Activated T-cell treated with anti-CD3 and anti-CD28 coated beads, Interleukin-2, amount 50 U/mL, for 24 hours (primary cell): ENCODE measurements at places on chromosomes 16 and 17.

DNA sequence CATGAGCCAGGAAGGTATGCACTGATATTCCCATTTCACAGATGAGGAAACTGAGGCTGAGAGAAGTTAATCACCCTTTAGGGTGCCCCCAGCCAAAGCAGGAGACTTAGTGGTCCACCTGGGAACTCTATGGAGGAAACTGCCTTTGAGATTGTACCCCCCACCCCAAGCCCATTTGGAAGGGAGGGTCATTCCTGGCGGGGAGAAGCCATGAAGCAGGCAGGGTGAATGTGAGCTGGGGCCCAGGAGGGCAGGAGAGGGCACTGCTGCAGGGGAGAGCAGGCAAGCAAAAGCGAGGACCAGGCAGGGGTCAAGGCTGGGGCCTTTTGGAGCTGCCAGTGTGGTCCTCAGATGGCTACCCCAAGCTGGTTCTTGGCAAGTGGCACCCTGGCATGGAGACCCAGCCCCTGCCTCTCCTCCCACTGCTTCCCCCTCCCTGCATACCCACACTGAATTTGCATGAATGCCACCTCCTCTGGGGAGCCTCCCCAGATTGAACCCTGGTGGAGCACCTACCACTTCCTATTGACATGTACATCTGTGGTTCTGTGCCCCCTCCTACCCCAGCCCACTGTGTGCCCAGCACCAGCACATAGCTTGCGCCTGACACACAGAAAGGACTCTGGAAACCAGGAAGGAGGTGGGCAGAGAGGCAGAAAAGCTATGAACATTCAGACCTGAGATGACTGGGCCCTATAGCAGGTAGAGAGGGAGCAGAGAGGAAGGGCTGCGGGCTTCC, 965 bp upstream of the TMC6 start:
- peak; percentile 54 for DNase-seq

DNA sequence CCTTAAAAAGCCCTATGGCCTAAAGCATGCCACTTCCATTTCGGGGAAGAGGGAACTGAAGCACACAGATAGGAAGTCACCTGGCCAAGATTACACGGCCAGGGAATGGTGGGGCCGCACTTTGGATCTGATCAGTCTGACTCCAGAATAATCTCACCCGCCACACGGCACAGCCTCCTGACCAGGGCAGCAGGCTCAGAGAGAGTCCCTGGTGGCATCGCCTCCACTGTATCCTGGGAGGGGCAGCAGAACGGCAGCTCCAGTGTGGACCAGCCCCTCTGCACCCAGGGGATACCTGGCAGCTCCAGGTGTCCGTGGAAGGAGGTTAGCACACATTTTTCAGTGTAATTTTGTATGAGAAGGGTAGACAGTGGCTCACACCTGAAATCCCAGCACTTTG, 35.5 kb downstream of the VAC14 start:
- DNase-seq: no peak

GRCh38 chr17:34366010-34366409, 3.0 kb upstream of the CCL1 start:
- no peak for DNase-seq

DNA sequence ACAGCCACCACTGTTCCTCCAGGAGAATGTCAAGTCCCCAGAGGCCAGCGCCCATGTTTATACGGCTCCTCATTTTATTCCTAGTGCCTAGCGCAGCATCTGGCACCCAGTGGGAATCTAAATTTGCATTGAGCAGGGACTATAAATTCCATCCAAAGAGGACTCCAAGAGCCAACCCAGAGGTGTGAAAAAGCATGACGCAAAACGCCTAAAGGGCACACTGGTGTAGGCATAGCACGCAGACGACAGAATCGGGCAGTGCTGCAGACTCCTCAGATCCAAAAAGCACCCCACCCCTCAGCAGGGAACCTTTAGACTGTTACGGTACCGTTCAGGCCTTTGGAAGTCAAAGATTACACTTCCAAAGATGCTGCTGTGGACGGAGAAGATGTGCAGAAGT, 19.5 kb downstream of the TEKT5 start:
- no peak for DNase-seq

DNA sequence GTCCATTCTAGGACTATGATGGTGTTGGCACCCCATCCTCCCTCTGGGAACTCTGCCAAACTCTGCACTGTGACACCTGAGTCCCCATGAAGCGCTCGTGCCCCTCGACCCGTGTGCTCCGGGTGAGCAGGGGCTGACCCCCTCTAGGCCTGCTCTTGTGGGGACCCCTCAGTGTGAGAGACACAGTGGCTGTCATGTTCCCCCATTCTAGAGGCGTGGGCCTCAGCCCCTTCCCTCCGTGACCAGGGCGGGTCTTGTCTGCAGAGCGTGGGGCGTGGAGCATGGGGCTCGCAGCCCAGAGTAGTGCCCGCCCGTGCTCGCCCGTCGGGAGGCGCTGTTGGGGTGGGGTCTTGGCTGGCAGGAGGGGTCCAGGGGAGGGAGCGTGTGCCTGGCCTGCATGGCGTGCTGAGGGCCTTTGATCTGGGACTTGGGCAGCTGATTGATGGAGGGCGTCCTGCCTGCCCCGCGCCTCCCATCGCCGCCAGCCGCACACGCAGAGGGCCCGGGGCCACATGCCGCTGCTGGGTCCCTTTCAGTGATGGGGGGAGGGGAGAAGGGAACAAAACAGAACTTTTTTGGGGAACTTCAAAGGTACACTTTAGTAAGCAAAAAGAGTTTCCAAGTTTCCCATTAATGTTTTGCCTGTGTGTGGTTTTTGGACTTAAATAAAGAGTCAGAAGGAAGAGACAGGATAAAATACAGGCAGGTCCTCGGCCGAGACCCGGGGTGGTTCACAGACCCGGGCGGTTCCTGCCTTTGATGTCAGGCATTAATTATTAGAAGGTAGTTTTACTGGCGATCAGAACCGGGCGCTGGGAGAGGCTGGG, 22.5 kb downstream of the CENPX start:
- no peak for DNase-seq

DNA sequence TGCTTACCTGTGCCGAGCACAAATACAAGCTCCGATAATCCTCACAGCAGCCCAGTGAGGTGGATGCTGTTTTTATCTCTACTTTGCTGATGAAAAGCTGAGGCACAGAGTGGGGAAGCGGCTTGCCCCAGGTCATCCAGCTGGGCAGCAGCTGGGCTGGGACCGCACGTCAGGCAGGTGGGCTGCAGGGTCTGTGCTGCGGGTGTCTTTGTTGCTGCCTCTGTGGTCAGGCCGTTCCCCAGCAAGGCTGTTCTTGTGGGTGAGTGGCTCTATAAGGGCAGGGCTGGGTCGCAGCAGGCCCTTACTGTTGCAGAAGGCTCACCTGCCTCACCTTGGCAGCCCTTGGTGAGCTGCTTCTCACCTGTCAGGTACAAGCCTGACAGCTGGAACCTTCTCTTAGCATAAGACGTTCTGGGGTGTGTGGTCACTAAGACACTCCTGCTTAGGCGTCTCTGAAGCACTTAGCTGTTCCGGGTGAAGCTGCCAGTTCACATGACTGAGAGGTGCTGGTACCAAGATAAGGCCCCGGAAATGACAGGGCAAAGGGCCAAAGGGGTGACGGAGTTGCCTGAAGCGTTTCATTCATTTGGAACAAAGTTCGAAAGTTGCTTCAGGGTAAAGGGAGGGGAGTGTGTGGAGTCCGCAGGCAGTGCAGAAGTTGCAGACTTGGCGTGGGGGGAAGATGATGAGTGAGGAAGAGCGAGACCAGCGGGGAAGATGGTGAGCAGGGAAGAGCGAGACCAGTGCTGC, 17.4 kb downstream of the IRF8 start:
- no peak for DNase-seq

DNA sequence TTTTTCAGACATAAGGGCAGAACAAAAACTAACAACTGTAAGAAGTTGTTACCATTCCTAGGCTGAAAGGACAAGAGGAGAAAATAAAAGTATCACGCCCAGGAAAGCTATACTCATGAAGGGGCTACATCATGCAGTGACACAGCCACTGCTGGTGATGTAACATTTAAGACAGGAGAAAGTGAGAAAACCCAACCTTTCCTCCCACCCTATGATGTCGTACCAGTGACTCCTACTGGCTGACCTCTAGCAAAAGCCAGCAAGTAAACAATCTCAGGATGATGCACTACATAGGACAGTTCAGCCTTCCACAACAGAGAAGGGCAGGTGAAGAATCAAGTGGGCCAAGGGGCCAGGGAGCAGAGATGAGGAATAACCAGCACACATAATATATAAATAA, 14.0 kb upstream of the OR1E2 start:
- DNase-seq: no peak

- DNase-seq: no peak
Observed at GRCh38 chr17:611202-611601, 103.4 kb downstream of the VPS53 start.

DNA sequence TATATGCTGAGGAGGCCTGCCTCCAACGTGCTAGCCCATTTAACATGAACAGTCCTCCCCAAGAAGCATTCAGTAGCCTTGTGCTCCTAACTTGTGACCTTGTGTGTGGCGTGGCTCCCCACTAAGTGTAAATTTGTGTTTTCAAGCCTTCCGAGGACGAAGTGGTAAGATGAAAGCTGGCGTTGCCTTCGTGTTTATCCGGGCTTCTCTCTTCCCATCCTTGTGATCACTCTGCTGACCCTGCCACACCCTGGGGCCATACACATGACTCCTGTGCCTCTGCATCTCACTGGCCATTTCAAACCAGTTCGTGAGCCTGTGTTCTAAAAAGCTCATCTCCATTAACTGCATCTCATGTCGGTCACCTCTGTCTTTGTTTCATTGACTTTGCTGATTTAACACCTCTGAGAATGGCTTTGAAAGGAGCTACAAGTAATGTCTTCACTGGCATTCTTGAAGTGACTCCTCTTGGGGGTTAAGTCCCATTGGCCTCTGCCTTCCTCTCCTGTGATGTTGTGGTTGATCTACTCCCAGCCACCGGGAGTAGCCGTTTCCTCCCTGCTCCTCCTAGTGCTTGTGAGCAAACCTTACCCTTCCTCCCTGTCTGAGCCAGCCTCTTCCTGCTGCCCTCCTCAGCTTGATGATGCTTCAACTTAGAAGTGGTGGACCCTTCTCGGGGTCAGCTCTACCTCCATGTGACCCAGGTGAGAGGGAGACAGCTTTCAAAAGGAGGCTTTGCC, 27.4 kb upstream of the NAGLU start:
- DNase-seq: no peak

DNA sequence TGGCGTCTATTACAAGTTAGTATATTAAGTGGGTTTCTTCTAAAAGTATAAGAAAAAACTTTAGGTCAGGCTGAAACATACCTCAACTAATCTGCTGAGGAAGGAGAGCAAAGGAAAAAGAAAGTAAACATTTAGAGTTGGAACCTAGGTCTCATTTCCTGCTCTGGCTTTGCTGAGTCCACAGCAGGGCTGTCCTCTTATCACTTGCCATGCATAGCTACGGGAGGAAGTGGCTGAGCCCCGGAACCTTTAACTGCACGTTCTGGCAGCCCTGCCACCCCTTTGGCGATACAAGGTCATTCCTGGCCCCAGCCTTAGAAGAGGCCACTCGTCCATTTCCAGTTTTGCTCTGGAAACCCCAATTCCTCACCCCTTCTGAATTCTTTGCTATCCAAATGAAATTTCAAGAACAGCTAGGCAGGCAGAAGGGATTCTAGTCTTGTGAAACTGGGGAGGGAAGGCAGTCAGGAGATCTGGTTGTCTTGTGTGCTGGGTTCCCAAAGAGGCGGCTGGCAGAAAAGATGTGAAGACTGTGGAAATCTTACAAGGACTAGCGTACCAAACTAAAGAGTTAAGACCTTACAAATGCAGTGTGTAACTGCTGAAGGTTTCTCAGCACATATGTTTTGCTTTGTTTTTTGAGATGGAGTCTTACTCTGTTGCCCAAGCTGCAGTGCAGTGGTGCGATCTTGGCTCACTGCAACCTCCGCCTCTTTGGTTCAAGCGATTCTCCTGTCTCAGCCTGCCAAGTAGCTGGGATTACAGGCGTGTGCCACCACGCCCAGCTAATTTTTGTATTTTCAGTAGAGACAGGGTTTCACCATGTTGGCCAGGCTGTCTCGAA, 19.1 kb downstream of the WIPI1 start:
- DNase-seq: peak; percentile 53

GRCh38 chr17:30954046-30954830, 16.6 kb upstream of the RNF135 start:
- no peak for DNase-seq

- DNase-seq: no peak
Observed at GRCh38 chr16:61261315-61261714, 774.9 kb downstream of the CDH8 start.

DNA sequence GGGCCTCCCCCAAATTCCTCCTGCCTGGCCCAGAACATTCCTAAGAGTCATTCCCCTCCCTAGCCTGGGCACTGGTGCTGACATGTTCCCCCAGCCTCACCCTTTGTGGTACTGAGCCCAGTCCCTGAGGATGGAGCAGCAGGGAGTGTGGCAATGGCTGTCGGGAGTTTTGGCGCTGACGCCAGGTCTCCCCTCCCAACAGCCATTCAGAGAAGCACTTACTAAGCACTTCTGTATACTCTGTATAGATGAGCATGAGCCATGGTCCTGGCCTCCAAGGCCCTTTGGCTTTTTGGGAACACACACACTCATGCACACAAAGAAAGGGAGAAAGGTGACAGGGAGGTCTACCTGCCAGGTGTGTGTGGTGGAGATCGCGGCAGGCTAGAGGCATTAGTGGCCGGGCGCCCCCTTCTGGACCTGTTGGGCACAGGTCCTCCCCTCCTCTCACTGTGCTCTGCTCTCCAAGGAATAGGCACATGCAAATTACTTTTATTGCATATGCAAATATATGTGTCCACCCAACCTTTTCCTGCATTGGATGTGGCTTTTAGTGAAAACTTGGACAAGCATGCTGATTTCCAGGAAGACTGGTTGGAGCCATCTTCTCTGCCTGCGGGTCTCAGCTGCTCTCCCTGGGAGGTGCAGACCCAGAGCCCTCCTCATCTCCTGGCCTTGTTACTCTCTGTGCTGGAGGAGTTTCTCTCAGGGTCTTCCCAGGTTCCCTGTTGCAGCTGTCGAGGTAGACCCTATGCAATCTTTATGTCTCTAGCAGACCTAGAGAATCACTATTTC, 17.4 kb upstream of the C17orf107 start:
- DNase-seq: peak; percentile 75

- DNase-seq: no peak
Observed at GRCh38 chr16:53081032-53081424, 26.2 kb downstream of the CHD9 start.

DNA sequence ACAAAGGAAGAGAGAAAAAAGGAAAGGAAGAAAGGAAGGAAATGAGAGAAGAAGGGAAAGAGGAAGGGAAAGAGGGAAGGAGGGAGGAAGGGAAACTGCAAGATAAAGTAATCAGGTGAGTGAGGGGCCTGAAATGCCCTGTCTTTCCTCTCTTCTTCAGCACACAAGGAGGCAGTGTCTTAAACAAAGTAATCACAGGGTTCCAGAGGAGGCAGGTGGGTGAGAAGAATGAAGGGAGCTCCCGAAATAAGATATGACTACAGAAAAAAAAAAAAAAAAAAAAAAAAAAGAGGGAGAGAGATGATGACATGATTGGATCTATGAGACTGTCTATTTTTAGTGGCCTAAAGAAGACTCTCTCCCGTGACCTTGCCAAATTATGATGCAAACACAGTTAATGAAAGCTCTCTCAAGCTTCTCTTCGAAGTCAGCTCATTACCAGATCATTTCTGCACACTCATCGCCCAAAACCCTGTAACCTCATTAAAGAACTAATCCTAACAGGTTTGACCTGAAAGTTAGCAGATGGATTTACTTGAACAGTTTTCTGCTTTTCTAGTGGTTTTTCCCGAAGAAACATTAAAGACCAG, 53.6 kb downstream of the CDH11 start:
- no peak for DNase-seq

- DNase-seq: peak; percentile 66
Observed at GRCh38 chr17:2087597-2088211, 32.8 kb downstream of the HIC1 start.
